Urothelium cell line (cell line): ENCODE measurements at places on chromosomes 11 and 22.

GRCh38 chr22:38697425-38698089 is 3.2 kb downstream of the JOSD1 start:
- DNase-seq, result no peak

DNA sequence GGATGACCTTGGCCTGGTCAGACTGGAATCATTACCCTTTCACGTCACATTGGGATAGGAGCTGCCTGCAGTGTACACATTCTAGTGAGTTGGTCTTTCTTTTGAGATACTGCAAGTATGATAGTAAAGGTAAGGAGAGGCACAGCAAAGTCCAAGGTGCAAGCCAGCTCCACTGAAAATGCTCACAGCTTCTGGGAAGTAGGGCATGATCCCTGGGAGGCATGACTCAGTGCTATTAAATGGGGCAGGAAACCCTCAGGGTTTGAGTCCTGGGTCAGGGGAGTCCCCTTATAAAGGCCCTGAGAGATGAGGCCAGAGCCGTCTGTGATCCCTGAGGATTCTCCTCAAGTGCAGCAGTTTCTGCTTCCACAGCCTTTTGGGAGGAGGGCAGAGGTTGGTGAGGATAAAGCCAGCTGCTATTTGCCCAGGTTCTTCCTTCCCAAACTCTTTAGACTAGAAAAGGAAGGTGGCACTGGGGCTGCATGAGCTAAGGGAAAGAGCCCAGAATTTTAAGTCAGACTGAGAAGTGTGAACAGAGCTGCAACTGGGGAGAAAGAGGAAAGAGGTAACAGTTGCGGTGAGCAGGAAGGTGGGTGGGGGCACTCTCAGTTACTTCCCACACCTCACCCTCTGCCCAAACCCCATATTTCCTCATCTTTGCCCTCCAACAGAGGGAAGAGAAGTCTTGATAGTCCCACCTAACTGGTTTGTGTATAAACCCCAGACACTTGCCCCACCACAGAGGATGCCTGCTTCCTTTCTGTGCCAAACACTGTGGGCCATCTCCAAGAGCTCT is 14.4 kb upstream of the OR52K1 start:
- no peak for DNase-seq

- DNase-seq, result peak; percentile 100
Measured at GRCh38 chr22:25754527-25755202, 12.7 kb downstream of the MYO18B start.

GRCh38 chr11:23313001-23313400 is 452.7 kb upstream of the CCDC179 start:
- DNase-seq, result no peak

- no peak for DNase-seq
Measured at GRCh38 chr22:36088292-36088691, 59.7 kb upstream of the RBFOX2 start.

DNA sequence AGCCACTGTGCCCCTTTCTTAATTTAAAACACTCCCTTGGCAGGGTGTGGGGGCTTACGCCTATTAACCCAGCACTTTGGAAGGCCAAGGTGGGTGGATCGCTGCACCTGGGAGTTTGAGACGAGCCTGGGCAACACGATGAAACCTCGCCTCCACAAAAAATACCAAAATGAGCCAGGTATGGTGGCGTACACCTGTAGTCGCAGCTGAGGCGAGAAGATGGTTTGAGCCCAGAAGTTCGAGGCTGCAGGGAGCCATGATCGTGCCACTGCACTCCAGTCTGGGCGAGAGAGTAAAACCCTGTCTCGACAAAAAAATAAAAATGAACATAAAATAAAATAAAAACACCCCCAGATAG is 45.0 kb downstream of the LINC01488 start:
- no peak for DNase-seq

- DNase-seq, result no peak
Measured at GRCh38 chr22:25146307-25146706, 53.4 kb upstream of the CRYBB3 start.

GRCh38 chr11:63490551-63491239 is at the start of gene PLAAT5:
Gene PLAAT5 (minus strand): TSS chr11:63491167. CDS start chr11:63491034, 133 bp downstream.
- DNase-seq, result no peak

DNA sequence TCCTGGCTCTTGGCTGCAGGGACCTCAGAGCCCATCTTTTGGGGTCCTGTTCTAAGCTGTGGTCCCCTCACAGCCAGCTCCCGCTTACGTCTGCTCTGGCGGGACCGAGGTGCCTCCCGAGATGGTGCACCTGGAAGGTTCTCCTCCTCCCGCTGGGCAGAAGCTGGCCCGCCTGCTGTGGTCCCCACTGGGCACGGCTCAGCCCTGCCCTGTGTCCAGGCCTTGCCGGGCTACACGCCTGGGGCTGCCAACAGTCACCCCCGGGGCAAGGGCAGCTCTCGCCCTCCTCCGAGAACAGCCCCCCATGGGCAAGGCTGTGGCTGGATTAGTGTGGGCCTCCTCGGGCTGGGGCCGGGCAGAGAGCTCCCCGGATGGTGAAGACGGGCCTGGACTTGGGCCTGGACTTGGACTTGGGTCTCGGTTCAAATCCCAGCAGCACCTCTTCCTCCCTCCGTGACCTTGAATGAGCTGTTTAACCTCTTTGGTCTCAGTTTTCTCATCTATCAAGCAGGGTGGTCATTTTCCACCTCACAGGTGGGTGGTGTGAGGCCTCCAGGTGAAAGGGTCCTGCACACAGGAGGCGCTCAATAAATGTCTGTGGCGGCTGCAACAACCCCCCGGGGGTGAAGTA is 998 bp downstream of the BAIAP2L2 start:
- peak; percentile 54 for DNase-seq

DNA sequence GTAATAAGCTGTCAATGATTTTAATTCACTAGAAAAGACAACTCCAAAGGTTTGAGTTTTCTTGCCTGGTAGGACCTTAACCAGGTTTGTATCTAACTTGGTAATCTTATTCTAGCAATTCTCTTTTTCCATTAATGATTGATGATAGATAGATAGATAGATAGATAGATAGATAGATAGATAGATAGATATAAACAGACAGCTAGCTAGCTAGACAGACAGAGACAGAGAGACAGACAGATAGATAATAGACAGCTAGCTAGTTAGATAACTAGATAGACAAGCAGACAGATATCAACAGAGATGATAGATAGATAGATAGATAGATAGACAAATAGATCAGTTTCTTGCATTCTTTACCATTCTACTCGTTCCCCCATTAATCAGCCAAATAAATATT is 15.3 kb downstream of the TMPRSS6 start:
- no peak for DNase-seq

DNA sequence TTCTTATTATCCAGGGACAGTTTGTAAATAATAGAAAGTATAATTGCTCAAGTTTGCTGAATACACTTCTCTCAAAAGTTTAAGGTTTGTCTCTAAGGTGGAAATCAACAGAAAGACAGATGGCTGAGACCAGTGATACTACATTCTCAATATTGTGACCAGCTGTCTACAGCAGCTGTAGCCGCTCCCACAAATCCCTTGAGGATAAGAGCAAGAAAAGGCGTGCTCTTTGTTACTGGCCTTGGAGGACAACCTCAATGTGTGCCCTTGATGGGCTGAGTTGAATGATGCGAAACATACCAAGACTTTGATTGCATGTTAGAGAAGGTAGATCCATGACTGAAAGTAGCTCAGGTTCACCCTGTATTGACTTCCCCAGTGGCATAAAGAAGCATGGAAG is 6.1 kb downstream of the OR6M1 start:
- no peak for DNase-seq

DNA sequence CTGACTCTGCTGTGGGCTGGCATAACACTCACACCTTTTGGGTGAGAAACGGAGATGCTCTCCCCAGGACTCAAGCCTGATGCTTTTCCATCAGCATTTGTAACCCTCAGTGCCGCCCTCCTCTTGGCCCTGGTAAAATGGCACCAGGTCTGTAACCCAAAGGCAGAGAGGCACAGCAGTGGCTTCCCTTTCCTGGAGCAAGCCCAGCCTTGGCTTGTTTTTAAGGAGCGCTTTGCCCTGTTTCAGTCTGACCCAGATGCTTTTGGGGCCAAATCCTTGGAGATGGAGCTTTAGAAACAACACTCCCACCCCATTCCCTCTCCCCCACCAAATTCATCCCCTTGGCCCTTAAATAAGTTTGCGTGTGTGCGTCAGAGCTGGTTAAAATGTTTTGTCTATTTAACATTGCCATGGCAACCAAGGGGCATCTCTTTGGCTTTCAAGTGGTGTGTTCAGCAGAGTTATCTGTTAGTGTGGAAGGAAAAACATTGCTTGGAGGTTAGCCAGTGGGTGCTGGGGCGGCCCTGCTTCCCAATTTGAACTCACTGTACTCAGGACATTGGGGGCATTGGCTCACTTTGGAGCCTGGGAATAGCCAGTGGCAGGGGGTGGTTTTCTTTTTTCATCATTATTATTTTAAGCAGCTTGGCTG is 134.1 kb downstream of the NAV2 start:
- no peak for DNase-seq

GRCh38 chr11:70423523-70424505 is 25.5 kb downstream of the CTTN start:
- peak; percentile 72 for DNase-seq
